ENCODE measurements at places on chromosomes 2 and 18. TPM values are rescaled to one million over a fixed set of nuclear protein-coding genes. Genes with fewer than 3 reads are reported as not detected.

GRCh38 chr2:175168564-175168945 is 552 bp upstream of the ATF2 start:
- DNase-seq, result no peak

Gene MYCN
- total RNA-seq, result 2.3 TPM

DNA sequence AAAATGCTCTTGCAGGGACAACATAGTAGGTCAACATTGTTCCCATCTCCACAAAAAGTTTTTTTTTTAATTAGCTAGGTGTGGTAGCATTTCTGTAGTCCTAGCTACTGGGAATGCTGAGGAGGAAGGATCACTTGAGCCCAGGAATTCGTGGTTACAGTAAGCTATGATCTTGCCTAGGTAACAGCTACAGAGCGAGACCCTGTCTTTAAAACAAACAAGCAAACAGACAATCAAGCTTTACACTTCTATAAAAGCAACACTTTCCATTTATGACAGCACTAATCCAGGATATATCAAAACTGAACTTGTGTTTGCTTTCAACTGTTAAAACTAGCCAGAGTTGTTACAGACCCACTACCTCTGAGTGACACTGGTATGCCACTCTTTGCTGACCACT is 12.0 kb downstream of the UGT1A3 start:
- DNase-seq, result no peak

Gene PRKCE
- 21.0 TPM for total RNA-seq

DNA sequence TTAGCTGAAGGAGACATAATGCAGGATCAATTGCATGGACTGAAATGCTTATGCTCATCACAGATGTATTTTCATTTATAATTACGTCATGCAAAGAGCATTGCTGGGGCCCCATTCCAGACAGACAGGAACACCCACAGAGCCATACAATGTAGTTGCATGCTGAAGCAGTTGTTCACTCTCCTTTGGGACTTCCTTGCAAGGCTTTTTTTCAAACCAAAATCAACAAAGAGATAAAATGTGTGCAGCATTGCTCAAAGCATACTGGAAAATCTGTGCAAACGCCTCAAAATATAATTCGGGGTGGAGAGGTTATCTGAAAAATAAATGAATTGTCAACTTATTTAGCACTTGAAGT is 463.2 kb downstream of the CDH2 start:
- no peak for DNase-seq

- DNase-seq, result no peak
Measured at GRCh38 chr18:9135912-9136314, 668 bp upstream of the ANKRD12 start.
